ENCODE measurements at places on chromosomes 13 and 19. TPM values are rescaled to one million over a fixed set of nuclear protein-coding genes. Genes with fewer than 3 reads are reported as not detected.

SOX1 gene
- total RNA-seq = 6.9 TPM

IL17D gene
- 8.5 TPM for total RNA-seq

CEACAM8 gene
- total RNA-seq = not detected

CEACAM5 gene
- 0.45 TPM for total RNA-seq

SLITRK6 gene
- 13.9 TPM for total RNA-seq

CFD gene
- 1.8 TPM for total RNA-seq

GJA3 gene
- 0.27 TPM for total RNA-seq

KLK15 gene
- total RNA-seq = not detected

TEX26 gene
- total RNA-seq = 1.3 TPM

SEMA6B gene
- total RNA-seq = 21.4 TPM

CYP2S1 gene
- 0.64 TPM for total RNA-seq

MYO16 gene
- 63.1 TPM for total RNA-seq

LPAR2 gene
- total RNA-seq = 23.0 TPM

ZNF433 gene
- 15.1 TPM for total RNA-seq

ZNF112 gene
- 18.0 TPM for total RNA-seq

ZNF571 gene
- 12.6 TPM for total RNA-seq

ANKLE1 gene
- 1.4 TPM for total RNA-seq

ACER1 gene
- not detected for total RNA-seq

CGB2 gene
- not detected for total RNA-seq

ZNF665 gene
- 7.2 TPM for total RNA-seq

KLK13 gene
- not detected for total RNA-seq

CDC42EP5 gene
- 3.9 TPM for total RNA-seq

IL11 gene
- total RNA-seq = 0.27 TPM

TRMT1 gene
- total RNA-seq = 14.1 TPM

NFKBIB gene
- 4.0 TPM for total RNA-seq

EDNRB gene
- total RNA-seq = 113 TPM

Measured in cerebellum (tissue), 4 donors.